ENCODE measurements at places on chromosomes 1 and 21. TPM values are rescaled to one million over a fixed set of nuclear protein-coding genes. Genes with fewer than 3 reads are reported as not detected.

The ASPM gene
- 39.7 TPM for total RNA-seq

The F11R gene
- 28.3 TPM for total RNA-seq

The SPRR5 gene
- total RNA-seq = not detected

The C1orf185 gene
- total RNA-seq = not detected

The CD5L gene
- 1.2 TPM for total RNA-seq

The BLACAT1 gene
- 0.05 TPM for total RNA-seq

The RHOC gene
- total RNA-seq = 78.2 TPM

The L1TD1 gene
- 0.42 TPM for total RNA-seq

The ILDR2 gene
- total RNA-seq = 0.90 TPM

The OR2G6 gene
- total RNA-seq = not detected

The CACNA1S gene
- 0.09 TPM for total RNA-seq

The RABGGTB gene
- total RNA-seq = 85.9 TPM

The ACBD3 gene
- total RNA-seq = 21.1 TPM

The LRRN2 gene
- total RNA-seq = 0.66 TPM

The CCDC17 gene
- total RNA-seq = 0.90 TPM

The DMBX1 gene
- 0.05 TPM for total RNA-seq

The CYYR1 gene
- total RNA-seq = 3.5 TPM

The TENT5C gene
- 2.5 TPM for total RNA-seq

The CLCN6 gene
- 2.6 TPM for total RNA-seq

The ZNF648 gene
- total RNA-seq = under 0.01 TPM

The EBNA1BP2 gene
- 64.1 TPM for total RNA-seq

The C1QTNF12 gene
- total RNA-seq = 2.1 TPM

The RNU1-2 gene
- total RNA-seq = 17,380 TPM

The ACTL8 gene
- total RNA-seq = 0.28 TPM

The HEYL gene
- 0.42 TPM for total RNA-seq

The DEPDC1 gene
- 15.5 TPM for total RNA-seq

The HLX gene
- total RNA-seq = 2.4 TPM

The ADORA1 gene
- total RNA-seq = 0.28 TPM

The USH2A gene
- 0.09 TPM for total RNA-seq

The SAMSN1 gene
- 42.9 TPM for total RNA-seq

The FAM110D gene
- 0.38 TPM for total RNA-seq

The CFHR2 gene
- 0.09 TPM for total RNA-seq

The RGS8 gene
- 0.19 TPM for total RNA-seq

The KRTAP7-1 gene
- not detected for total RNA-seq
